ENCODE measurements at places on chromosomes 6 and 20.
A peak's percentile ranks its signal among the peaks of the same experiment; 100 is the strongest.

DNA sequence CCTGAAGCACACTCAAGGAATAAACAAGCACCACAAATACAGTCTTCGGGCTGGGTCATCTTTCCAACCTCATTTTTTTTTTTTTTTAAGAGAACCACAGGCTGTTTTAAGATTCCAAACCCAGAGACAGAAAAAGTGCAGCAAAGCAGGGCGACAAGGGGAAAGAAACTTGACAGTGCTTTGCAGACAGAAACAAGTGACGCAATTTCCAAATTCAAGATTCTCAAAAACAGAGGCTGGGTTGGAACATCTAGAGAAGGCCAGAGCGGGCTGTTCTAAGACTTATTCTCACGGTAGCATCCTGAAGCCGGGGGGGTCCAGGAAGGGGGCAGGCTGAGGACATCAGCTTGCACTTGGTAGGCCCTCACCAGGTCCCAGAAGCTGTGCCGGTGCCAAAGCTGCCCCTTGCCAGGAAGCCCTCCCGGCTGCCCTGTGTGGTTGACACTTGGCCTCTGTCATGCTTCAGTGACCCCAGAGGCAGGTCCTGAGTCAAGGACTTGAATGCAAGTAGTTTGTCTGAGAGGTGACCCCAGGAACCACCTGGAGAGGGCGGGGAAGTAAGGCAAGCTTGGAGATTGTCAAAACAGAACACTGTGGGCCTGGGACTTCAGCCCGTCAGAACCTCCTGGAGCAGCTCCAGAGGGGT is 50.5 kb downstream of the BMP7 start:
- DNase-seq: no peak

GRCh38 chr6:121828146-121828886 is 392.9 kb downstream of the GJA1 start:
- no peak for DNase-seq

GRCh38 chr6:136181861-136182260 is 68.2 kb downstream of the MTFR2 start:
- DNase-seq: no peak

- DNase-seq: no peak
Measured at GRCh38 chr6:116364321-116364720, 6.4 kb upstream of the DSE start.

DNA sequence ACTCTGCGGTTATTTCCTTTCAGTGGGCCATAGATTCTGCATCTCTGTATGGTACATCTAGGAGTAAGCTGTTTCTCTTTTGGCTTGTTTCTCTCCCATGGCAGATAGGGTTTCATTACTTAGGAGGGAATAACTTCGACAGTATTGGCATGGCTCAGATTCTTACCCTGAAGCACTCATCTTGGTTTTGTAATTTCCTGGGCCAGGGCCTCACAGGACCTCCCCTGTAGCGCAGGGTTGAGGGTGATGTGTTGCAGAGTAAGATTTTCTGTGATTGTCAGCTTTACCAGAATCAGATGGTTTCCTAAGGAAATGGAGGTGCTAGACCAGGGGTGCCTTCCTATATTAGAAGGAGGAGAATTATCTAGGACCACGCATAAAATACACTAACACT is 78.3 kb downstream of the STXBP5 start:
- no peak for DNase-seq

GRCh38 chr6:105593805-105594671 is 191.2 kb upstream of the PREP start:
- DNase-seq: no peak

DNA sequence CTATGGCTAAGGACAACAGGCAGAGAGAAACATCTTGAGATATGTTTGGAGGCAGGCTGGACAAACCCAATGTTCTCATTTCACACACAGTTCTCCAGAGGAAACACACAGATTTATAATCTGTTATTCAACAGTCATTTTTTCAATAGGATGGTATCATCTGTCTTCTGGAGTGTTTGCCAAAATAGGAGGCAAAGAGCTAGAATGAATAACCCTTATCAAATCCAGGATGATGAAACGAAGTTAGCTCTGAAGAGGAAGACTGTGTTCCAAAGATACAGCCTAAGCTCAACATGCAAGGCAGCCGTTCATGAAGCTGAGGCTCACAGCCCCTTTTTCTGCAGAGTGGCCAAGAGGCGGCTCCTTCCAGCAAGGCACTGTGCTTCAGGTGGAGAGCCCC is 70.8 kb downstream of the PPP1R3G start:
- no peak for DNase-seq

GRCh38 chr20:47189060-47189459 is 167.4 kb downstream of the ZMYND8 start:
- DNase-seq: no peak

DNA sequence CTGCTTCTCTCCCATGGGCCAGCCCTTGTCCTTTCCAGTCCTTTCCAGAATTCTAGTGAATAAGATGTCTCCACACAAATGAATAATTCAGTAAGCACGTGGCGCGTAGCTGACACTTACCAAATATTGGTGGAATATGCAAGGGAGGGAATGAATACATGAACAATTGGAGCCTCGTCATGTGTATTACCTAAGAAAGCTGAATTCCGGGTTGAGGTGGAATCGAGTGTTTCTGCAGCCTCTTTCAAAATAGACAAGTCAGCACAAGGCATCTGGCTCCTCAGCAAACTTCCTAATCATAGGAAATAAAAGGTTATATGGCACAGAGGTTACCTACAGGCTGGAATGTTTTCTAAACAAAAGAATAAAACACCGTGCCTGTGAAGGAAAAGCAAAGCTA is 47.0 kb upstream of the NT5E start:
- no peak for DNase-seq

DNA sequence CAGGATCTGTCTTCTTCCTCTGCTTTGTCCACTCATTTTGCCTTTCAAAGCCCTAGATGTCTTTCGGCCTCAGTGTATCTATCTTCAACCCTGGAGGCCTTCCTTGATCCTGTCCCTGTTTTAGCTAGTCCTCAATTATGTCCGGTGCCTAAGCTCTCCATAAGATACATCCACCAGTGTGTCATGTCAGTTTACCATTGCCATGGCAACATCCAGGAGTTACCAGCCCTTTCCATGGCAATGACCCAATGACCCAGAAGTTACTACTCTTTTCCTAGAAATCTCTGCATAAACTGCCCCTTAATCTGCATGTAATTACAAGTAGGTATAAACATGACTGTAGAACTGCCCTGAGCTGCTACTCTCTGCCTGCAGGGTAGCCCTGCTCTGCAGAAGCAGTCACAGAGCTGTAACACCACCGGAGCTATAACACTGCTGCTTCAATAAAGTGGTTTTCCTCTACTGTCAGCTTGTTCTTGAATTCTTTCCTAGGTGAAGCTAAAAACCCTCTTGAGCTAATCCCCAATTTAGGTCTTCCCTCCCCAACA is 712.1 kb upstream of the AGPAT4 start:
- no peak for DNase-seq

- DNase-seq: no peak
Measured at GRCh38 chr20:56420940-56421688, 9.1 kb downstream of the CASS4 start.

DNA sequence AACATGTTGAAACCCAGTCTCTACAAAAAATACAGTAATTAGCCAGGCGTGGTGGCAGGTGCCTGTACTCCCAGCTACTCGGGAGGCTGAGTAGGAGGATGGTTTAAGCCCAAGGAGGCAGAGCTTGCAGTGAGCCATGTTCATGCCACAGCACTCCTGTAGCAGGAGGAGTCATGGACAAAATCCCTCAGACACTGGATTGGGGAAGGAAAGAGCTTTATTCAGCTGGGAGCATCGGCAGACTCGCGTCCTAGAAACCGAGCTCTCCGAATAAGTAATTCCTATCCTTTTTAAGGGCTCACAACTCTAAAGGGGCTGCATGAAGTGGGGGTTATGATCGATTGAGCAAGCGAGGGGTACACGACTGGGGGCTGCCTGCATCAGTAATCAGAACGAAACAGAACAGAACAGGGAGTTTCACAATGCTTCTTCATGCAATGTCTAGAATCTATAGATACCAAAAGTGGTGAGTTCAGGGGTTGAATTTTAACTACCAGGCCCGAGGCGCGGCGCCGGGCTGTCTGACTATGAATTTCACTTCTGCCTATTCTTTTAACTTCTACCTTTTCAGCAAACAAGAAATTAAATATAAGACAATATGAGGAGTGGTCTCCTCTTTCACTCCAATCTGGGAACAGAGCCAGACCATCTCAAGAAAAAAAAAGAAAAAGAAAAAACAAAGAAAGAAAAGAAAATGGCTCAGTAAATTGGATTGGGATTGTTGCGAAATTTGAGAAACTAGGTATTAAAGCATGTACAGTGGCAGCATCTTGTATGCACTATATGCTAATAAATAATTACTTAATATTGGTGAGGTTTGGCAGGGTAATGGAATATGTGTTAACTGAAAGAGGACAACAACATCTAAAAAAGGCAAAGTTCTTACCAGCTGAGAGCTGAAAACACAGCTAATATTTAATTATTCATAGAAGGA is 23.6 kb downstream of the HMGN4 start:
- no peak for DNase-seq

DNA sequence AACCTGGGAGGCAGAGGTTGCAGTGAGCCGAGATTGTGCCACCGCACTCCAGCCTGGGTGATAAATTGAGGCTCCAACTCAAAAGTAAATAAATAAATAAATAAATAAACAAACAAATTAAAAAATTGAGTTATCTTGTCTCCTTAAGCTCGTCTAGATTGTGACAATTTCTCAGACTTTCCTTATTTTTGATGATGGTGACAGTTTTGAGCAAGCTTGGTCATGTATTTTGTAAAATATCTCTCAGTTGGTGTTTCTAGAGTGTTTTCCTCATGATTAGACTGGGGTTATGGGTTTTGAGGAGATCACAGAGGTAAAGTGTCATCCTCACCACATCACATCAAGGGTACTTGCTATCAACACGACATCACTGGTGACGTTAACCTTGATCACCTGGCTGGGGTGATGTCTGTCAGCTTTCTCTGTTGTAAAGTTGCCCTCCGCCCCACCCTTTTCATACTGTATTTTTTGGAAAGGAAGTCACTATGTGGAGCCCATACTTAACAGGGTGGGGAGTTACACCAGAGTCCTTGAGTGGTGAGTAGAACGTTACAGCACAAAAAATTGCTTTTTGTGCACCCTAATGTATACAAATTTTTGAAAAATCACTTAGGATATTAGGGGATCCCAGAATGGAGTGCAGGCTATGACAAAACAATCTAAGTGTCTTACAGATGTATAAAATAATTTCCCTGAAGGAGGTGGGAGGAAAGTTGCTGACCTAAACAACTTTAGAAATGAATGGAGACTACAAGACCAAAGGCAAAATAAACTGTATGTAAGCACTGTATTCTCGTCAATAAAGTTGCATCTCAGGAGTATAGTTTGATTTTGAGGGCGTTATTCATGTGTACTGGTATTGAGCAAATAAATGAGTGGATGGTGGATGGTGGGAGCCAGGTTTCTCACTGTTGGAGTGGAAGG is 116.4 kb upstream of the SGK1 start:
- peak; percentile 6 for DNase-seq

DNA sequence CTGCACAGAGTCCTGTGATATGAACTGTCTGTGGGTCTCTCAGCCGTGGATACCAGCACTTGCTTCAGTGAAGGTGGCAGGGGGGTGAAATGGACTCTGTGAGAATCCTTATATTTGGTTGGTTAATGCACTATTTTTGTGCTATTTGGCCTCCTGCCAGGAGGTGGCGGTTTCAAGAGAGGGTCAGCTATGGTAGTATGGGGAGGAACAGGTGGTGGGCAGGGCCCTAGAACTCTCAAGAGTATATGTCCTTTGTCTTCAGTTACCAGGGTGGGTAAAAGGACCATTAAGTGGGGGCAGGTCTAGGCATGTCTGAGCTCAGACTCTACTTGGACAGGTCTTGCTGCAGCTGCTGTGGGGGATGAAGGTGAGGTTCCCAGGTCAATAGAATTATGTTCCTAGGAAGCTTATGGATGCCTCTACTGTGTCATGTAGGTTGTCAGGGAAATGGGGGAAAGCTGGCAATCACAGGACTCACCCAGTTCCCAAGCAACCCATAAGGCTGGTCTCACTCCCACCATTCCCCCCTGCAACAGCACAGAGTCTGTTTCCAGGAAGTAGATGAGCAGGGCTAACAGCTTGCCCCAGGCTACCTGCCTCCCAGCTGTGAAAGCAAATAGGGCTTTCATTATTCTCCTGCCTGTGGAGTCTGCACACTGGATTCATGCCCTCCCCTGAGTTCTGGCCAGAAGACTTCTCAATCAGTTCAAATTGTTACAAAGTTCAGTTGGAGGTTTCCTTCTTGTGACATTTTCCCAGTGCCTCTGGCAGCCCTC is 56.8 kb upstream of the PHIP start:
- no peak for DNase-seq

- DNase-seq: no peak
Measured at GRCh38 chr6:209432-210103, 82.7 kb upstream of the DUSP22 start.

- DNase-seq: no peak
Measured at GRCh38 chr6:80547827-80548226, 441.4 kb downstream of the BCKDHB start.

GRCh38 chr6:35142588-35143569 is 1.7 kb upstream of the TCP11 start:
- DNase-seq: no peak

DNA sequence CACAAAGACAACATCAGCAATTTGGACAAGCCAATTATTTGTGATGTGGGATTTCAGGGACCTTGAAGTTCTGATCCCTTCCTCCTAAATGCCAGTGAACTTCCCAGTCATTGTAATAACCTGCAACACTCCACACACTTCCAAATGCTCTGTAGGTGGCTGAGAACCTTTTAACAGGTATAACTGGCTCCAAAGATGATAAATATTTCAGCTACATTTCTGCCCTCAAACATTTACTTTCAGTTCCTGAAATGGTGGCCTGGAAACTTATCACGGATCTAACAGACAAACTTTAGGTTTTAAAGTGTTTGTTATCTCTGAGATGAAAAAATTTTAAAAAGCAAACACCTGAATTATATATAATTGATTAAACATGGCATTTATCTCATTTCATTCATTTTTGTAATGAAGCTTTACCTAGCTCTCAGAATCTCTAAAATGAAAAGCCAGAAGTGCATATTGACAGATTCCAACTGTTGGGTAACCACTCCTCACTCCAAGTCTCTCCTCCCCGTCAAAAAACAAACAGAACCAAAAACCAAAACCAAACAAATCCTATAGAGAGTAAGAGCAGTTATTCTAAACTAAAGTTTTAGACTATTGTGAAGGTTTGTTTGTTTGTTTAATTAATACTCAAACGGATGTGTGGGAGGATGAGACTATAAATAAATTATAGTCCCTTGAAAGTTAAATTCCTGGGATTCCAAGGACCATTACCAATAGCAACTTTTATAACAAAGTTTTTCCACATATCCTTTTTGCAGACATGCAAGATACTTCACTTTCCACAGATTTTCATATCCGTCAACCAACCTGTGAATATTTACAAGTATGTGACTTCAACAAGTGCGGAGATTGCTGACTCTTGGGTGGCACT is 12.4 kb upstream of the KIAA0408 start:
- no peak for DNase-seq

Data from Jurkat, Clone E6-1 (cell line).